ENCODE measurements at places on chromosomes 11 and 22.

- no peak for DNase-seq
These were observed 390.6 kb downstream of the AASDHPPT start for GRCh38 chr11:106468086-106468485.

GRCh38 chr11:43164831-43165230, 147.0 kb upstream of the API5 start:
- DNase-seq: no peak

DNA sequence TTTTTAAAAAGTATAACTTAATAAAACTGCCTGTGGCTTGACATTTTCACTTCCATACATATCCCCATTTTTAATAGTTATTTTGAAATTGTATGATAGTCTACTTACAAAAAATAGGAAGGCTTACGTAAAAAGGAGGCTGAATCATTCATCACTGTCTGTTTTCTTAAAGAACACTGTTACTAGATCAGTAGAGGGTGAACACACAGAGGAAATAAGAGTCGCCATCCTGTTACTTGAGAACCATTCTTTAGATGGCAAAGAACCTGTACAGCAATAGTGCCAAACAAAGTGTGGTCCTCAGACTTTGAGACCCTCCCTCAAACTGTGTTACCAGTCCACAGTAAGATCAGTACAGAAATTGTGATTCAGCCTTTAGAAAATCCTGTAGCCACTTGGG, 180.7 kb downstream of the PGR start:
- DNase-seq: no peak

GRCh38 chr11:59426361-59427067, at the start of gene OR5A2:
Gene OR5A2, minus strand, starts transcription at chr11:59426413. Its CDS starts 3,460 bp downstream, at chr11:59422953.
- DNase-seq: no peak

- no peak for DNase-seq
These were observed 44.7 kb downstream of the GAB4 start for GRCh38 chr22:16963189-16963945.

DNA sequence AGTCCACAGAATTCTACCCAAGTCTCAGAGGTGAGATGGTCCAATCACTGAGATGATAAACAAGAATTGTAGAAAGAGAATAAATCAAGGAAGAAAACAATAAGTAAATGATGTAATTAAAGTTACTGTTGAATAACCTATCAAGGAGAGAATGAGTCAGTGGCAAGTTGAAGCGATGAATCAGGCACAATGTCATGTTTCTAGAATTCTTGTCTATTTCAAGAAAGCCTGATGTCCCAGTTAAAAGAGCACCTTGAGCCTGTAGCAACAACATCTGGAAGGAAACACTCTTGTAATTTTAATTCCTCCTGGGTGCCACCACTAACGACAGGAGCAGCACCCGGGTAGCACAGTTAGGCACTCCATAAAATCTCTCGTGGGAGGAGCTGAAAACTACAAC, 67.9 kb upstream of the SLC35C1 start:
- no peak for DNase-seq

DNA sequence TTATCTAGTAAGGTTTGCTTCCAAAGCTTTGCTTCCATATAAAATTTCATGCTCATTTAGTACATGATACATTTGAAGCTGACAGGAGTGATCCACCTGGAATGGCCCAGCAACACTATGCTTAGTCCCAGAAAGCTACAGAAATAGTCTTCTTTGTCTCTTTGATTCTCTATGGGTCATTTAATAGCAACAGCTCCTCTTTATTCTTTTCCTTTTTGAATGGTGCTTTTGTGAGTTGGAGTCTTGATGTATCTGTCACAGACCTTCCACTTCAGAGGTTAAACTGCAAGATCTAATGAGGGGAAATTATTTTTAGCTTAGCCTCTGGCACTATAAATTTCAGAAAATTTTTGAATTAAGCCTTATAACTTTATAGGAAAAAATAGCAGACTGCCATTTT, 509.5 kb downstream of the KCNA4 start:
- no peak for DNase-seq

DNA sequence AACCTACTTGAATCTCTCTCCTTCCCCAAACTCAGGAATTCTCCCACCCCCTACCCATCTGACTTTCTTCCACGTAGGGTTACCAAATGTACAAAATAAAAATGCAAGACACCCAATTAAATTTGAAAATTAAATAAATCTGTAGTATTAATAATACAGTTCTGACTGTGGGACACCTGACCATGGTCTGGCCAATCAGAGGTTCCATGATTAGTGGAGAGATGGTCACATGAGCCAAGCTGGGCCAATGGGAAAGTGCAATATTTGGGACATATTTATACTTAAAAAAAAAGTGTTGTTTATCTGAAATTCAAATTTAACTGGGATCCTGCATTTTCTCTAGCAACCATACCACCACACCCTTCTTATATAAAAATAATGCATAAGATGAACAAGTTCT, 29.8 kb upstream of the ASPHD2 start:
- DNase-seq: no peak

GRCh38 chr11:92753161-92753560, 216.3 kb upstream of the MTNR1B start:
- DNase-seq: no peak

- no peak for DNase-seq
These were observed 1.7 kb downstream of the C11orf91 start for GRCh38 chr11:33698921-33699320.

DNA sequence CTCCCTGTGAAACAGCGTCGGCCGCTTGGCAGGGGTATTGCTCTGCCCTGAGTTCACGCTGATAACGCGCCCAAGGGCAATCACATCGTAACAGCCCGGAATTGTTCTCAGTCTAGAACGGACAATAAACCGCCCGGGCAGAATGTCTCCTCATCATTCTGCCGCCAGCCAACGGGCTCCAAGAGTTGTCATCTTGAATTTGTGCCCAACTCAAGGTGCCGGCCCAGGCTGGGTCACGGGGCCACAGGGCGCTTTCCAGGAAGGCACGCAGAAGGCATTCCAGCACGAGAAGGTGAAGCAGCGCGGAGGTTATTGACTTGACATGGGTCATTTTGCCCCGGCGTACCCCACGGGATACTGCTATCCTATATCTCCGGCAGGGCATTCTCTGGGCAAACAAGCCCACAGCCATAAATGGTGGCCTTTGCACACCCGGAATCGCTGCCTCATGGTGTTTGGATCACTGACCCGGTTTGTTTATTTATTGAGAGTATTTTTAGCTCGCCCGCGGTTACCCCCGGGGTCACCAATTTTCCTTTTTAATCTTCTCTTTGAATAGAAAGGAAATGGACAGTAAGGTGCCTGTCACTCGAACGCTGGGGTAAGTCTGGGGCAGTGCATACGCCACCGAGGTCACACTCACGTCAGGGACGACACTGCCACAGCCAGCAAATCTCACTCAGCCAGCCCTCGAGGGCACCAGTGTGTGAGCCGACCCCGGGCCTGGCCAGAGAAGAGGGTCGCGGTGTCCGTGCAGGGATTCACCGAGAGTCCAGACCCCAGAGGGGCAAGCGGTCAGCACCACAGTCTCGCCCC, 72.4 kb upstream of the FGF3 start:
- DNase-seq: no peak

DNA sequence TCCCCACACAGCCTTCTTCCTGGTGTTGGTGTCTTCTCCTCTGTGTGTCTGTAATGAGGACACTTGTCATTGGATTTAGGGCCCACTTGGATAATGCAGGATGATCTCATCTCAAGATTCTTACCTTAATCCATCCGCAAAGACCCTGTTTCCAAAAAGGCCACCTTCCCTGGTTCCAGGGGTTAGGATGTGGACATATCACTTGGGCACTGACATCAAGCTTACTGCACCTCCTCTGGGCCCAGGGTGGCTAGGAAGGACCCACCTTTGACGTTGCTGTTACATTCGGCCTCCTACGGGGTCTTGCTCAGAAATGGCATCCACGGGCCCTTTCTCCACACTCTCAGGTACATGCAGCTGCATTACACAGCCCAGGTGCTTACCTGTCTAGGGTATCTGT, 535.9 kb downstream of the BRD1 start:
- no peak for DNase-seq

DNA sequence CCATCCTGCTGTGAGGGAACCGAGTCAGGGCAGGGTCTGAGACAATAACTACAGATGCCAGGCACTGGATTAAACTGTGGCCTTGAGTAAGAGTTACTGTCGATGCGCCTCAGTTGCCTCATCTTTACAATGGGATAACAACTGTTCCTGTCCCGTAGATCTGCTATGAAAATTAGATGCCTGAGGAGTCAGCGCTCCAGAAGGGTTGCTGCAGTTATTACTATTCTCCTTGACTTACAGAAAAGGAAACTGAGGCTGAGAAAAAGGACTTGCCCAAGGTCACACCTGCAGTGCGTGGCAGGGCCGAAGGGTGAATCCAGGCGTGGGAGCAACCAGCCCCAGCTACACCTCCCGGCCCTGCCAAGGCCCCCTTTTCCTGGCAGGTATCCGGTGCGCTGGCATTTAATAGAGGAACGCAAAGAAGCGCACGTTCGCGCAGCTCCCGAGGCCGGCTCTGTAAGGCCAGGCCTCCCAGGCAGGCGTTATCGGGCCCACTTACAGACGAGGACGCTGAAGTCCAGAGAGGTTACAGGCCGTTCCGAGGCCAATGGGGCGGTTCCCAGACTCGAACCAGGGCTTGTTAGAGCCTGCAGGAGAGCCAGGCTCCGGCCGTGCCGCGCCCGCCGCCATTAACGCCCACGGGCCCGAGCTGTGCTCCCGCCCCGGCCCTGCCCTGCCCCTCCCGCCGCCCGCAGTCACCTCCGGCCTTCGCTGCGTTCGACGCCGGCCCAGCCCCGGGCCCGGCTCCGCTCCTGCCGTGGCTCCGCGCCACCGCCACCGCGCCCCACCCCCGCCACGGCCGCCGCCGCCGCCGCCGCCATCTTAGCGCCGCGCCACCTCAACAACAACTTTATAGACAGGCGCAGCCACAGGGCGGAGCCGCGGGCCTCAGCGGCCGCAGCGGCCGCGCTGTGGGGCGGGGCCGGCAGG, at the start of gene C11orf68:
C11orf68 (minus strand) TSS at position 852 of the 930 bp plus-strand sequence; CDS start at position 821, 31 bp downstream.
- peak; percentile 29 for DNase-seq

GRCh38 chr11:102390667-102391465, 43.9 kb downstream of the BIRC2 start:
- peak; percentile 25 for DNase-seq

DNA sequence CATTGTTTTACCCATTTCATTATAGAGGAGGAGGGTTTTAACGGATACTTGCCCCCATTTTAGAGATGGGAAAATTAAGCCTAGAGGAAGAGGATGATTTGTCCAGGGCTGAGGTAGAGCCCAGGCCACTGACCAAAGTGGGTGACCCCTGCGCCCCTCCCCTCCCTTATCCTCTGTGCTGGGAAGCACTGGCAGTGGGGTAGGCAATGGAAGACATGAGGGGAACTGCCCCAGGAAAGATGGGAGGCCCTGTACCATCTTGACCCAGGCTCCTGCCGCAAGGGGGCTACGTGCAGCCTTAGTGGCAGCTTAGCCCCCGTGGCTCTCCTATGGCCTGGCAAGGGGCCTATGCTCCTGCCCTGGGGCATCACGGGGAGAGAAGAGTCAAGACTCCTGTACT, 76.4 kb upstream of the MYOD1 start:
- no peak for DNase-seq

GRCh38 chr11:100760744-100761143, 73.7 kb downstream of the ARHGAP42 start:
- DNase-seq: no peak

- DNase-seq: no peak
These were observed 71.6 kb downstream of the RPL27A start for GRCh38 chr11:8754241-8754640.

DNA sequence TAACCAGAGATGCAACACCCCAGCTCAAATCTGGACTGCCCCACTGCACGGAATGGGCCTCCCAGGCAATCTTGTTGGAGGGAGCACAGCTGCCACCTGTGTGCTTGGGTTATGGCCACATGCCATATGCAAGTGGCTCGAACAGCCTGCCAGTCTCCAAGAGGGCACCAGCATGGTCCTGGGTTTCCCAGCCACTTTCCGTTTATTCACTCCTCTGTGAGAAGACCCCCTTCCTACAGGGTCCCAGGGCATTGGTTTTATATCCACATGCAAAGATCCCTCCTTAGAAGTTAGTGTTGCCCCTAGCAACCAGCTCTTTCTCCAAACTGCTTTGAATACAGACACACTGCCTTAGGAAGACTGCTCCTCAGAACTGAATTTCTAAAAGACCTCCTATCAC, 487.8 kb downstream of the BUD13 start:
- DNase-seq: no peak

- DNase-seq: no peak
These were observed 131.7 kb downstream of the TBC1D22A start for GRCh38 chr22:46894081-46894671.

GRCh38 chr11:88535916-88536547, 198.5 kb upstream of the CTSC start:
- DNase-seq: no peak

DNA sequence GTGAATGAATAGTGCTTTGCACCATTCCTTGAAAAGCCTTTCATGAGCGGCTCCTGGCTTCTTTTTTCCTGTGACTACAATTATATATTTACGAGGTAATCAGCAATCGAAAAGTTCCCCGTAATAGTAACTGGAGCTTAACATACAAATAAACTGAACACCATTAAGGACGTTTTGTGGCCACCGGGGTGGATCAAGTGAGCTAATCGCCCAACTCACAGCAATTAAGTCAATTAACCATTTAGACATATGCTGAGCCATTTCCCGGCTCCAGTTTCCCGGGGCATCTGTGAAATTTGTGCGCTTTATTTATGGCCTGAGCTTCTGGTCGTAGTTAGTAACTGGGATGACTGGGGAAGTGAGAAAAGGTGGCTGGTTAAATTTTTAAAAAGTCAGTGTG, 465.2 kb downstream of the MIAT start:
- DNase-seq: no peak

DNA sequence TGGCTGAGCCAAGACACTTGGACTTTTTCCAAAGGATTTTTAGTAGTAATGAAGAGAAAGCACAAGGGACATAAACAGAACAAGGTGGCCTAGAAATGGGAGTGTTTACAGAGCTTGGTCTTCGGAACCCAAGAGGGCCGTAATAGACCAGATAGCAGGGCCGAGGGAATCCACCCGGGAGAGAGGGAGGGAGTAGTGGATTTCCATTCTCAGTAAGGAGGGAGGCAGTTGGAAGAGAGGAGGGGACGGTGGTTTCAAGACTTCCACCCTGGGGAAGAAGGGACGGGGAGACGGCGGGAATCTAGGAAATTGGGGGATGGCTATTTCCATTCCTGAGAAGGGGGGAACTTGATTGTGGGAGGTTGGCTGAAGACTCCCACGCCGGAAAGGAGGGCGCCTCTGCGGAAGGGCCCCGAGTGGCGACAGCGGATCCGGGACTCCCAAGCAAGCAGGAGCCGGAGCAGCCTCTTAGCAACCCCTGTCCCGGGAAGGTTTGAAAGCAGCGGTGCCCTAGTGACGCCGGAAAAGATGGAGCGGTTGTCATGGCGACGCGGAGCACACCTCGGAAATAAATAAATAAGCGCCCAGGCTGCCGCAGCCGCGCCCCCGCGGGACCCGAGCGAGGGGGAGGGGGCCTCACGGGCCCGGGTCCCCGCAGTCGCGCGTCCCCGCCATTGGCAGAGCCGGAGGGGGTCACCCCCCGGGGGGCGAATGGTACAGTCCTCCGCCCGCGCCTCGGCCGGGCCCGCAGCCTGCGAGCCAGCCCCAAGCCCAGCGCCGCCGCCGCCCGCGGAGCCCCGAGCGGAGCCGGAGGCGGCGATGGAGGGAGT, 31.6 kb downstream of the EIF3F start:
- peak; percentile 62 for DNase-seq
